G401 (cell line): ENCODE measurements at places on chromosomes 2 and 18.

DNA sequence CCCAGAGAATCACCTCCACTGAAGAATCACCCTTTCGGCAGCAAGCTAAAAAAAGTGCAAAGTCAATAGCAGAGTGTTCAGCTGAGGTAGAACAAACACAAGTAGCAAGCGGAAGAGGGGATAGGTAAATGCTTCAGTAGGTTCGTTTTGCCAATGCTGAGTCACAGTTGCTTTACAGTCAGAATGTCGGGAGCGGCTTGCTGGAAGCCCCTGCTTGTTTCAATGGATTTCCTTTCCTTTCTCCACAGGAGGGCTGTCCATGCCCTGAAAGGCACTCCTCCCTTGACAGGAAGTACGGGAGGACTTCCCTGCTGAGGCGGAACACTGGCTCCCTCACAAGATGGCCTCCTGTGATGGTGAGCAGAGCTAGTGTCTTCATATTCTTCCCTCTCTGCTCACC is 146.2 kb upstream of the LYPD1 start:
- DNase-seq: no peak

DNA sequence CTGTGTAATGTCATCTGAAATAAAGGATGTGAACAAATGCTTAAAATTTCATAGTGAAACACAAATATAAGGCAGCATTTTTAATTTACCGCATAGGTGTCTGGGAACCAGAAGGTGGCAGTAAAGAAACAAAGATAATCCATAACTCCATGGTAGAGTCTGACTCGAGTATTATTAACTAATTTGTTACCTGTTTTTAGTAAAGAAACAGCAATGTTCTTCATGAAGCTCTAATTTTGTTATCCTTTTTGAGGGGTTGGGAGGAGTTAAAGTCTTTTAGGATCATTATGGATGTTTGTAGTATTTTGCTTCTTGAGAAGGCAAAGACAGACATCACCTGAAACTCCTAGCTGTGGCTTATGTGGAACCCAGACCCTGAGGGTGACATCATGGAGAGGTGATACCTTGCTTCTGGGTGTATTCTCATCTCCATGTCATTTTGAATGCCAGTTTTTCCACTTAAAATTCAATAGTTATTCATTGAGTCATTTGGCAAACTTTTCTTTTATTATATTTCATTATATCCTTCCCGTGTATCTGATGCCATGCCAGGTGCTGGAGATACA is 286.2 kb upstream of the EPAS1 start:
- peak; percentile 56 for DNase-seq

- no peak for DNase-seq
Measured at GRCh38 chr2:143398781-143399180, 269.6 kb downstream of the ARHGAP15 start.

DNA sequence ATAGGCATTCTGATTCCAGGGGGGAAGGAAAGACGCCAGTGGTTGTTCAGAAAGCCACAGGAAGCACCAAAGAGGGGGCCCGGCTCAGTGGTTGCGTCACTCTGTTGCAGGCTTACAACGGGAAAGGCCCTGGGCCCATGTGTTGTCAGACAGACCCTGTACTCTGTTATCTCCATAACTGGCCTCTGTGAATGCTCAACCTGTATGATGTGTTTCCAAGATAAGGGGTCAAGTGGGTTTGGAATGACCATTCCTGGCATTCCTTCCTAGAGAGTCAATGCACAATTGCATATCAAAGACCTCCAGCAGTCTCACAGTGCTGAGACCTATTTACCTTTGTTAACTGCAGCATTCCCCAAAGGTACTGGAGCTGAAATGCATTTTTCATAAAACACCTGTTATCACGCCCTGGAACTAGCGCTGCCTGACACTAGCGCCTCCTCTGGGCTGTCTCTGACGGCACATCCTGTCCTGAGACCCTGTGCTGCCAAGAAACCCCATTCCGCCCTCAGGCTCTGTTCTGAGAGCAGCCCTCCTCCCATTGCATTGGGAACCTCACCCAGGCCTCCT is 13.2 kb upstream of the LRRFIP1 start:
- no peak for DNase-seq
